HS-5 (cell line): ENCODE measurements at places on chromosomes 12 and 14.

DNA sequence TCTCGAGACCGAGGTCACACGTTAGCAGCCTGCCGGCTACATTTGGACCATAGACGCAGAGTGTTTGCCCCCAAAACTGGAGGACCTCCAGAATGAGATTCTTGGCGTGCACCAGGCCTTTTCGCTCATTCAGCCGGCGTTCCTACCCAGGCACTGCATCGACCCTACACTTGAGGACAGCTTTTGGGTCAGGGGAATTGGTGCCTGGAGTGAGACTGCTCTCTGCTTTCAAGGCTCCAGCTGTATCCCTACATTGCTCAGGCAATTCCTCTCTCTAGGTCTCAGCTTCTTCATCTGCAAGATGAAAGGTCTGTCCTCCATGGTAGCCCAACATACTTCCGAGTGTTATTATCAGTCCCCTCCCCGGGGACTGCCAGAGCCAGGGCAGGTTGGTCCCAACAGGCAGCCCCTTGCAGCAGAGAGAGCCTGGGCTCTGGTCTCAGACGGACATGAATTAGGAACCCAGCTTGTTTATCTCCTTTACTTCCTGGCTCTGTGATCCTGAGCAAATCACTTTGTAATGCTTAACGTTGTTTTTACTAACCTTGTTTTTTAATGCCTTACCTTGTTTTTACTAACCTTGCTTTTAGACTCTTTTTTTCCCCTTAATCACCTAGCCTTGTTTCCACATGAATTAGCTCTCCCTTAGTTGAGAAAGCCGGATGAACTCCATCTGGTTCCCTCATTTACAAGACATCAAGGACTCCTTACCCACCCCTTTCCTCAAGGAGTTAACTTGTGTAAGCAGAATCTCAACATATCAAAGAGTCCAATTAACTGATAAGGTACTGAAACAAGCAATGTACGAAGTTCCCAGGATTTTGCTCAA is 892 bp downstream of the TCHP start:
- no peak for DNase-seq

DNA sequence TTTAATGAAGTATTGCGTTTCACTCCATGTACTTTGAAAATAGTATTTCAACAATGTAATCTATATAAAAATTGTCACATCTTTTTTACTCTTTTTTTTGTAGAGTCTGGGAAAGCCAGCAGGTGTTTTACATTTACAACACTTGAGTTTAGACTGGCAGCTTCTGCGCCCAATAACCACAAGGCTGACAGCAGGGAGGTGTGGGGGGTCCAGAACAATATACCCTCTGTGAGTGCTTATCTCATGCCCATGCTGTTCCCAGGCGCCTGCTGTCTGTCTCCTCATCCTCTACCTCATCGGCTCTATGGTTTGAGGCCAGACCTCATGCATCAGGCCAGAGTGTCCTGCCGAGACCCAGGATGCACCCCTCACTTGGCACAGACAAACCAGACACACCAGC is 24.9 kb downstream of the FBRSL1 start:
- no peak for DNase-seq

GRCh38 chr12:27221625-27222387 is 22.3 kb upstream of the STK38L start:
- no peak for DNase-seq

DNA sequence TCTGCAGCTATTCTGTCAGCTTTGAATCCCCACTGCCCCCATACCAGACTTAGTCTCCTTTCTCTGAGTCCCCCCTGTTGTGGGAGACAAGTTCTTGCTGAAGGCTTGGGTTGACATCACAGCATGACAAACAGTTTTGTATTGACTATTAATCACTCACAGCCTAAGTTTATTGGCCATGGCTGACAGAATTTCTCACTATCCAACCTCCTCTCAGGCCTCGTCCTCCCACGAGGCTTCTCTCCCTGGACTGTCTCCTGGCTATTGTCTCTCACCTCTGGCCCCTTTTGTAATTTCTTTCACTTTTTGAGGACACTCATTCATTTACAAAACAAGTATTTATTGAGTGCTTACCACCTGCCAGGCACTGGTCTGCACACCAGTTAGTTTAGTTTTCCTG is 35.2 kb upstream of the DCD start:
- DNase-seq, result no peak

DNA sequence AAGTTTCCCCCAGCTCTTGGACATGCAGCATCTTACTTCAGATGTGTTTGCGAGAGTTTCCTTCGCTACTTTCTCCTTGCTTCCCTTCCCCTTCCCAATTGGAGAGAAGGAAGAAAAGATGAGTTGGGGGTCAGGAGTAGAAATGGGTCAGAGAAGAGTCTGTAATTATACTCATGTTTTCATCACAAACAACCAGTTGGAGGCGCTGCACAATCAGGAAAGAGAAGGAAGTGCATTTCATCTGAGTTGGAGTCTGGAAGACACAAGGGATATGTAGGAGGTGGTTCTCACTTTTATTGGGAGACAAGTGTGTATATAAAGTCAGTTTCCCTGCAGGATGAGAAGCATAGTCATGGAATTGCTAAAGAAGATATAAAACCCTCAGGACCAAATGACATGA is 31.3 kb upstream of the VSX2 start:
- no peak for DNase-seq

GRCh38 chr12:49664591-49665239 is 41.4 kb downstream of the PRPF40B start:
- DNase-seq, result no peak

DNA sequence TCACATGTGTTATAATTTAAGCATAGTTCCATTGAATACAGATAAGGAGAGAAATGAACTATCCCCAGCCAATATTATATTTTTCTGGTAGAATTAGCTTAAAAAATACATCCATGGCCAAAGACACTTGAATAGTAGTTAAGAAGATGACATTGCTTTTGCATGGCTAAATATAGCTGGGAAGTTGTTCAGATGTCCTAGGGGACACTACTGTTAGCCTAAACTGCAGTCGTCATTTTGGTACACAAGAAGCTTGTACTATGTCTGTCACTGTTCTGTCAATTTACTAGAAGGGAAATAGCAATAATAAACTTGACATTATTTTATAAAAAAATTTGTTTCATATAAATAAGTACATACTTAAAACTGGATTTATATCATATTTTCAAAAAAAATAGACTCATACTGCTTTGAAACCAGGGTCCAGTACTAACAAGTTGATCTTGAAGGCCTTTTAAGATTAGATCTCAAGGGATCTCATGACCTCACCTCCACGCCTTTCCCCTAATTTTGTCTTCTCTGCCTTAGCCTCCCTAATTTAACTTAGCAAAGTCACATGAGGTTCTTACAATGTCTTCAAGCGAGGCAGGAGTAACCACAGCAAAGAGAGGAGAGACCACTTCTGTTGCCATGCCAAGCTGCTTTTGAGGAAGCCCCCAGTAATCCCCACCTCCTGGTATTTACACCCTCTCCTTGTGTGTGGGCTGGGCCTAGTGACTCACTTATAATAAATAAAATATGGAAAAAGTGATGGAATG is 81.0 kb downstream of the AVPR1A start:
- DNase-seq, result no peak

- no peak for DNase-seq
These were observed 6.8 kb downstream of the LMNTD1 start for GRCh38 chr12:25546318-25546717.

DNA sequence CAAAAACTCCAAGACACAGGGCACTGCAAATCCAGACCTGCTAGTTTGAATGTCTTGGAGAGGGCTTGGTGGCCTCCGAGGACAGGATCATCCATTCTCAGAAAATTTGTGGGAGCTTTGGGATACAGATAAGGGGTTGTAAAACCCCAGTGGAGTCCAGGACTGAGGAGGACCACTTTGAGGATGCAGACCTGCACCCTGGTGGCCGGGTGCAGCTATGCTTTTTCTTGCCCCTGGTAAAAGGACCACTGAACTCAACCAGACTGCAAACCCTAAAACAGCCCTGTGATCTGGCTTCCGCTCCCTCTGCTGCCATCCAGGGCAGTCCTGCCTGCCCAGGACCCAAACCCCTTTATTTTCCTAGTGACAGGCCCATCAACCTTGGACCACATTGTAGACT is 169.5 kb upstream of the DAAM1 start:
- DNase-seq, result no peak

GRCh38 chr12:125114365-125115141 is 49.3 kb downstream of the AACS start:
- DNase-seq, result no peak

DNA sequence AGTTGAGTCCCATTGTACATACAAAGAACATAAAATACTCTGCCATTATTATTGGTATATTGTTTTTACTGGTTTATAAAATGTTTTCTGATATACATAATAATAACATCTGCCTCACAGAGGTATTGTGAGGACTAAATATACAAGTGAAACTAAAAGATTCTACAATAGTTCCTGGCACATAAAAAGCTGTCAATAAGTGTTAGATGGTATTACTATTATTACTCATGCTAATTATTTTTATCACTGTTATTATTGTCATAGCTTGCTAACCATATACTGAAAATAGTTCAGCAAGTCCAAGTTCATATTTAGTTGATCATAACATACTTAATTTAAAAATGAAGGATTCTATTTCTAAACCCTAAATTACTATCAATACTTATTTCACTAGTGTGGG is 34.4 kb downstream of the BTG1 start:
- DNase-seq, result no peak

DNA sequence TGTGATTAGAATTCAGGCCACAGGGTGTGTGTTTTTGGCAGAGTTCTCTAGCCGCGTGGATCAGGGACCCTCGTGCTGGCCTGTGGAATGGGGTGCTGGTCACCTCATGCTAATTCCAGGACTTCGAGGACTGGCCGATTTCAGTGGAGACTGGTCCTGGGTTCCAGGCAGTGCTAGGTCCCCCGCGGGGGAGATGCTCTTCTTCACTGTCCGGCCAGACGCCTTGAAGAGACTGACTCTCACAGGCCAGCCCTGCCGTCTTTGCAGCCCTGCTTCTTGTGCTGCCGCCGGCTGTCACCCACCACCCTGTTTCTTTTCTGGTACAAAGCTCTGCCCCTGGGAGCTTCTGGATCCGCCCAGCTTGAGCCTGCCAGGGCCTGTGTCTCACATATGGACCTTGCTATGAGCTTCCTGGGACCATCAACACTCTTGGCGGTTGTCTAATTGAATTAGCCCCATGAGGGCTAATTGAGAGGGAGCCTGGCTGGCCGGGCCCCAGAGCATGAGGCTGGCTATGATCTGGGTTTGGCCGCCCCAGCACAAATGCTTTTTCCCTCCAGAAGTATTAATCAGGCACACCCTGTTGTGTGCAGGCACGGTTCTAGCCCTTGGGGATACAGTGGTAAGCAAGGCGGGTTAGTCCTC is 8.2 kb downstream of the MLXIP start:
- no peak for DNase-seq

- DNase-seq, result no peak
These were observed 36.9 kb downstream of the ITPK1 start for GRCh38 chr14:93078870-93079269.

GRCh38 chr14:104157016-104157928 is 18.9 kb downstream of the KIF26A start:
- no peak for DNase-seq

DNA sequence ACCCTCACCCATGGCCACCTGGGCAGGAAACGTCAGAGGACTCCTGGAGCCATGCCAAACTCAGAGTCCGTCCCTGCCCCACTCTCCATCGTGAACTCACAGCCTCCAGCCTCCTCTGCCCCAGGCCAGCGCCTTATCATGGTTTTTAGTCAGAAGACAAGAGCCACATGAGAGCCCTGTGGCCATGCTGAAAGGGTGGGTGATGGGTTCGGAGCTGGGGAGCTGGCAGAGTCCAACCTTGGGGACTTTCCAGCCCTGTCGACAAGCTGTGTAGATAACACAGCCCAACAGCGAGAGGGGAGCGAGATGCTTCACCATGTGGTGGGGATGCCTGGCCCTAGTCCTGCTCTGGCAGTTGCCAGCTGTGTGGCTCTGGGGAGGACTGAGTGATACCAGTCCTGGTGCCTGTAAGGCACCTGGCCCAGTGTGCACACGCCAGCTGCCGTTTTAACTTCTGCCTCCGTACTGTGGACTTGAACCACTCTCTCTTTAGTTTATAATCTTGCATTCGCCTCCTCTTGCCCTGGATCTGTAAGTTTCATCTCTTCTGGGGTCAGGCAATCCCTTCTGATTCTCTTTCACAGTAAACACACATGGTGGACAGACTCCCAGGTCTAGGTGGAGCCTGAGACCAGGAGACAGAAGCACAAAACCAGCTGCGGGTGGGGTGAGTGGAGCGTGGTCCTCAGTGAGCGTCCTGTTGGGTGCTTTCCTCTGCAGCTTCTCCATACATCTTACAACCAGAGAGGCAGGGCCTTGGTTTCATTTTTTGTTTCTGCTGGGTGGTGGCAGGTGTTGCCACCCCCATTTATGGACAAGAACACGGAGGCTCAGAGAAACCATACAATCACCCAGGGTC is 55.3 kb downstream of the RIN3 start:
- DNase-seq, result no peak

GRCh38 chr12:125121106-125121505 is 55.9 kb downstream of the AACS start:
- no peak for DNase-seq

DNA sequence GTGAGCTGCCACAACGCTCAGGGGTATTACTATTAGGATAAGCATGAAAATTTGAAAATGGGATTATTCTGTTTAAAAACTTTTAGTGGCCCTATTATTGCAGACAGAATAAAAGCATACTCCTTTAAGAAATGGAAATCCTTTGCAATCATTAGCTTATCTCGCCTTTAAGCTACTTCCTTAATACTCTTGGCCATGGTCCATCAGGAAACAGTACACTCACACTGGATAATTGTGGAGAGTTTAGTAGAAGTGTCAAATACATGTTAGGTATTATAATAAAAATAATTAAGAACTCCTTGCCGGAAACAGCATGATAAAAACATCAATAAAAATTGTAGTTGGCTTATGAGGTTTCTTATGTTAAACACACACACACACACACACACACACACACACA is 100.4 kb upstream of the PPFIA2 start:
- DNase-seq, result no peak

GRCh38 chr12:24931666-24932405 is 17.1 kb downstream of the BCAT1 start:
- DNase-seq, result no peak
